ELR (cell line): ENCODE measurements at places on chromosomes 3 and 15.

DNA sequence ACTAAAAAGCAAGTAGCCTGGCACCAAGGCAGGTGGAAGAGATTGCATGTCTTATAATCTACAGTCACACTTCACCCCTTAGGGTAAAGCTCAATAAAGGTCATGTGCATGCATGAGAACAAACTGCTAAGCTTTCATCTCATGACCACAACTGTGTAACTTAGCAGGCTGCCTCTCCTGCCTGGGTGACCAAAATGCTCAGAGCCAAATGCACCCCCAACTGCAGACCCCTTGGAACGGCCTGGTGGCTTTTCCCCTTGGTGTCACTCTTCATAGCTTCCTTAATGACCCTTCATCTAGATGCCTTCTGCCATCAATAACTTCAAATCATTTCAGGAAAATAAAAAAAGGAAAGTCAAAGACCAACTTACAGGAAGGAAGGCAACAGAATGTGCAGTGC lies 88.1 kb downstream of the ADAMTS17 start:
- DNase-seq, result no peak

- DNase-seq, result no peak
These were observed 130.9 kb upstream of the BHLHE40 start for GRCh38 chr3:4848176-4848825.

DNA sequence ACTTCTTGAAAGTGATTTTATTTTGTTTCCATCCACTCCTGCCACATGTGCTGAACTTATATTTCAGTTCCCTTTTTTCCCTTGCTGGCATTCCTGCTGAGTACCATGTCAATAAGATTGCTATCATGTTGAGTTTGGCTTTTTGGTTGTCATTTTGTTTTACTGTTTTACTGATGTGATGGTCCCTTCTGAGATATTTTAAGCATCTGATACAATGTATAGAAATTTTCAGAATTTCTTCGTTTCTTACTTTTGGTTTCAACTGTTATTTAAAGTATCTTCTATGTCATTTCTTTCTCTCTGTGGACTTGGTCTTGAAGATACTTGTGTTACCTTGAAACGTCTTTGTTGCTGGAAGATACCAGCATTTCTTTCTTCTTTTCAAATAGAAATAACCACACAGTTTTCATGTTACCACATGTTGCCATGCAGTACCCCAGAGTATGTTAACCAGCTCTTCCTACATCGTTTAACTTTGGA lies 14.1 kb downstream of the SIDT1 start:
- DNase-seq, result no peak

- no peak for DNase-seq
These were observed 48.4 kb downstream of the IDH2 start for GRCh38 chr15:90053685-90054466.

DNA sequence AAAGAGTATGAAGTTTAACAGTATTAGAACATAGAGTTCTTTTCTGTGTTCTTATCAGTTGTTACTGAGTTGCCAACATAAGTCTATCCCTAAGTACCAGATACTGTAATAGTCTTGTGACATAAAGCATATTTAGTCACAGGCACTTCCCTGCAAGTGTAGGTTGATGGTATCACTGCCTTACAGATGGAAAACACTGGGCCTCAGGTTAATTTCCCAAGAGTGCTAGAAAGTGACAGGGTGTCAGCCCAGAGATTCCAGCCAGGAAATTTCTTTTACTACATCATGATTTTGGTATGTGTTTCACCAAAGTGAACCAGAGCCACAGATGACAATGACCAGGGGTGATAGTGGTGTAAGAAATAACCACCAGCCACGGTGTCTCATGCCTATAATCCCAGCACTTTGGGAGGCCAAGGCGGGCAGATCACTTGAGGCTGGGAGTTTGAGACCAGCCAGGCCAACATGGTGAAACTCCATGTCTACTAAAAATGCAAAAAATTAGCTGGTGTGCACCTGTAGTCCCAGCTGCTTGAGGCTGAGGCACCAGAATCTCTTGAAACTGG lies 3.2 kb downstream of the EIF1B start:
- DNase-seq, result peak; percentile 12

- DNase-seq, result no peak
These were observed 394.0 kb downstream of the LRTM1 start for GRCh38 chr3:54533856-54534255.

- no peak for DNase-seq
These were observed 18.5 kb upstream of the VPS33B start for GRCh38 chr15:91040856-91041255.

DNA sequence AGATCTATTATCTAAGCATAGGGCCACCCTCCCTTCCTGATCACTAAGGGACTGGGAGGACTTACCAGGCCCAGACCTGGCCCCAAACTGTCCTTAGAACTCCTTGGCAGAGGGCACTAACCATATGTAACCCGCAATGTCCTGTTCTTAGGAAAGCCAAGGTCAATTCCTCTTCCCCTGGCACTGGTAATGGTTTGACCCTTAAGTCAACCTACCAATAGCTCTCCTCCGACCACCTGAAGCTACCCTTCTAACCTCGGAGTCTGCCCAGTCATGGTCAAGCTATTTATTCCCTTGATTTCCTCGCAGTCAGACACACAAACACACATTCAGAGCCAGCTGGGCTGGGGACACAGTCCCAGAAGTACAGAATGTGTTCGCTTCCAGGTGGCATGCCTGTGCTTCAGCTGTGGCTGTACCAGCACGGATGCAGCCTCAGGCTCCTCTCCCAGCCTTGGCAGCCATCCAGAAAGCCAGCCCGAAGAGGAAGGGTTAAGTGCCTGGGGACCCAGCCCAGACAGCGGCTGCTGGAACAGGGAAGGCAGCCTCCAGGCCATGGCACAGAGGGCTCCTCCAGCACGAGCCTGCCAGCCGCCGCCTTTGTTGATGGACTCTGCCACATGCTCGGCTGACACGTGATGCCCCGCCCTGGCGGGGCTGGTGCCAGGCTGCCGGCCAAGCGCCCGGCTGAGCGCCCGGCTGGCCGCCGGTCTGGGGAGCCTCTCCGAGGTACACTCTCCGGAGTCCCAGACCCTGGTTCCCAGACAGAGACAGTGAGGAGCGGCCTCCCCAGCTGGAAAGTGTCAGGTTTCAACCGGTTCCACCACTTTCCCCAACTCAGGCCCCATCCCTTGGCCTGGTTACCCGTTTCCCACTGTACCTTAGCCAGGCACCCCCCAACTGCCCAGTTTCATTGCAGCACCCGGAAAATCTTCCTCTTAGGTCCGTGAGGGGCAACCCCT lies 5.5 kb downstream of the BMF start:
- peak; percentile 51 for DNase-seq

DNA sequence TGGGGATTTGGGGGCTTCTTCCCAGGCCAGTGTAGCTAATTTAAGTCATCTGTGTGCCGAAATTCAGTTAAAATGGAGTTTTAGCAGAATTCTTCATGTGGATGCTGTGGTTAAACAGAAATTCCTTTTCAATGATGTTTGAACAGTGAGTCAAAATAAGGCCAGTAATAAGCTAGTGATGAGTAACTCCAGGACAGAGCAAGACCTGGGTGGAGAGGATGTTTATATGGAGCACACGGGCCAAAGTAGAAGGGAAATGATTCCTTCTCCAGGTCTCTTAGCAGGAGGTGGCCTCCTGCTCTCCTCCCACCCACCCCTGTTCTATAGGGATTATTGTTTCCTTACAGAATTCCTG lies 31.9 kb upstream of the UACA start:
- DNase-seq, result peak; percentile 98

DNA sequence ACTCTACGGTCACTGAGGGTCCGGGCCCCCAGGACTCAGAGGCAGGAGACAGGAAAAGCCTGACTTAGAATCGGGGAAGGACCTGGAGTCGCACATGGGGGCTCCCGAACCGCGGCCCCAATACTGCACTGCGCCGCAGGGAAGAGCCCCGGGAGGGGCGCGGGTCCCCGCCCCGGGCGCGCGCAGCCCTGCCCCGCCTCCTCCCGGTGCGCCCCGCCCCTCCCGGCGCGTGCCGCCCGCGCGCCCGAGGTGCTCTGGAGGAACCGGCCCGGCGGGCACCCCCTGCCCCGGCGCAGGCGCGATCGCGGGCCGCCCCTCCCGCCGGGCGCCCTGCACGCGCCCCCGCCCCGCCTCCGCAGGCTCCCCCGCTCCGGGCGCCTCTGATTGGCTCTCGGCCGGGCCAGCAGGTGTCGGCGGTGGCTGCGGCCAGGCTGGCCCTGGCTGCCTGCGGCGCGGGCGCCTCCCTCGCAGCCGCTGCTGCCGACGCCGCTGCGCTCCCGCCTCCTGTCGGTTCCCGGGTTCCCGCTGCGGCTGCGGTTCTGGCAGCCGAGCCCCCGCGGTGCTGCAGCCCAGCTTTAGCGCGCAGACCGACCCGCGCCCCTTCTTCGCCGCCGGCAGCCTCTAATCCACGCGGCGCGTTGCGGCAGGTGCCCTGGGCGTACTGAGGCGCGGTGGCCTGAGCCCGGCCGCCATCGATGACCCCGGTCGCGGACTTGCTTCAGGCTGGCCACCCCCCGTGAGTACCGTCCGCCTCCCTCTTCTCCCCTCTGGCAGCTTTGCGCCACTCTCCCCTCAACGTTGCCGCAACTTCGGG lies at the start of gene MYRIP:
Gene MYRIP (plus strand): TSS at position 429 of the 814 bp plus-strand sequence. CDS start 91,208 bp downstream, outside the sequence.
- DNase-seq, result no peak

DNA sequence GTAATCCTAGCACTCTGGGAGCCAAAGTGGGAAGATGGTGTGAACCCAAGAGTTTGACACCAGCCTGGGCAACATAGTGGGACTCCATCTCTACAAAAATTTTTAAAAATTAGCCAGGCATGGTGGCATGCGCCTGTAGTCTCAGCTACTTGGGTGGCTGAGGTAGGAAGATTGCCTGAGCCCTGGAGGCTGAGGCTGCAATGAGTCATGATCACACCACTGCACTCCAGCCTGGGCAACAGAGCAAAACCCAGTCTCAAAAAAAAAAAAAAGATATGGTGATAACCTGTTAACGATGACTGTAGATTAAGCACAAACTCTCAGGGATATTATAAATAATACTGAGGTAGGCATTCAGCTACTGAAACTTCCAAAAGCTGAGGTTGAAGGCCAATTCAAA lies 107.5 kb downstream of the SLC49A4 start:
- peak; percentile 41 for DNase-seq

- no peak for DNase-seq
These were observed 146.9 kb downstream of the KLF13 start for GRCh38 chr15:31473385-31474058.

DNA sequence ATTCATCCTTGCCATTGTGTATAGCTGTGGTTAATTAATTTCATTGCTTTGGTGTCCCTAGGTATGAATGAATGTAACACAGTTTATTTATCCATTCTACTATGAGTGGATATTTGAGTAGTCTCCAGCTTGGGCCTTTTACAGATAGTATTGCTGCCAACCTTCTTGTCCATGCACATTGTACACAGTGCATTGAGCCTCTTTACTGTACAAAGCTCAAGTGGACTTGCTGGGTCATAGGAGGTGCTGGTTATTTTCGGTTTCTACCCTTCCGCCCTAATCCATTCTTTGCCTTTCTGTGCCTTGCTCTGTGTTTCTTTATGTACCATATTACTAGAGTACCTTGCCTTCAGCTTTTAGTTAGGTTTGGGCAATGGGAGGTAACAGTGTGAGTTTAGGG lies 60.7 kb downstream of the DUT start:
- DNase-seq, result no peak

GRCh38 chr15:99399061-99399460 lies 147.8 kb downstream of the LRRC28 start:
- no peak for DNase-seq

DNA sequence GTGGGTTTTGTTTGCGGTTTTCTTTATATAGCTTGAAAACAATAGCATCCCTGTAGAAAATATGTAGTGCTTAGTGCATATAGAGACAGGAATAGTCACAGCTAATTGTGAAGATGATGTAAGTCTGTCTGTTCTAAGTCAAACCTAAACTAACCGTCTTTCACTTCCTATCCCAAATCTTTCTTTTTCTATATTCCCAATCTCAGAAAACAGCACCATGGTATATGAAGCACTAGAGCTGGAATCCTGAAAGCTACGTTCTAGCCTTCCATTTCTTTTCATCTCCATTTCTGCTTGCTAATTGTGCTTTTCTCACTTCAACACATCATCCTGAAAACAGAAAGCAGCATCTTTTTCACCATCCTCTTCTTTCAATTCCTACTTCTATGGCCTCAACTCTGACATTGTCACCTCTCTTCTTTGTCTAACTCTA lies 1235.5 kb downstream of the ROBO2 start:
- no peak for DNase-seq

- DNase-seq, result no peak
These were observed 54.5 kb downstream of the TOP2B start for GRCh38 chr3:25610167-25610566.

DNA sequence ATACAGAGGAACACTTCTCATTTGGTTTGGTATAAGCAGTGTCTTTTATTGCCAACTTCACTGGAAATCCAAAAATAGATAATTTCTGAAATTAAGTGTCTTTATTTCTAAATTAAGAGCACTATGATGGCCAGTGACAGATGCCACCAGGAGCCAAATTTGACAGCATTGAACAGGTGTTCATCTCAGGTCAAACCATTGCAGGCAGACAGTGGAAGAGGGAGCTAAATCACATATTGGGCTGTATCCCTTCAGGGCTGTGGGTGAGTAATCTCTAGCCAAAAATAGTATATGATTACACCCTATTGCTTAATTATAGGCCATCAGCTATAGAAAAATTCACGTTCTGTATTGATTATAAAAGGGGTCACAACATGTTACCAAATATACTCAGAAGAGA lies 457.7 kb downstream of the NAALADL2 start:
- no peak for DNase-seq

DNA sequence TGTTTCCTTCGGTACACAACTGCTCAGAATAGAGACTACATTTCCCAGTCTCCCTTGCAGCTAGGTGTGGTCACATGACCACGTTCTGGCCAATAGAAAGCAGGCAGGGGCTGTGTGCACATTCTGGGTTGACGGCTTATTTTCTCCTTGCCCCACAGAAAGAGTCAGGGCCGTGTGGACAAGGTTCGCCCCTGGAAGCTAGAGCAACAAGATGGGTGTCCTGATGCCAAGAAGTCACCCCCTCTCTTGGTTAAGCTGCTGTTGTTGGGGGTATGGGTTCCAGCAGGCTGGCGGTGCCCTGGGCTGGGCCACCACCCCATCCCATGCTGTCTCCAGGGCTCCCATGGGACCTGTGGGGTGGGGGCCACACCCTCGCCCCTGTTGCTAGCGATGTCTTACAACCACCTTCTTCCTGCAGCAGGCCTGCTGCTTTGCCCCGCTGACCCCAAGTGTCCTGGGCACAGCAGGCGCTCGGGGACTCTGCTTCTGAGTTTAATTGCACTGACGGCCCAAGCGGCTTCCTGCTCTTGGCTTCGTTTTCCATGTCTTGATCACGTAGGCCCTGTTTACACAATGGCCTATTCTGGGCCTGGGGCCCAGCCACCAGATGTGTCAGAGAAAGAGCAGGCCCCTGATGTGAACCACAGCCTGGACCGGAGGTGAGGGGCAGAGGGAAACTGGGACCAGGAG lies 24.9 kb downstream of the ABTB1 start:
- peak; percentile 84 for DNase-seq
